Heart left ventricle (tissue), 16 donors: ENCODE measurements at places on chromosomes 12 and 14. TPM values are rescaled to one million over a fixed set of nuclear protein-coding genes. Genes with fewer than 3 reads are reported as not detected.

BATF gene
- 1.3 TPM for total RNA-seq

DNA sequence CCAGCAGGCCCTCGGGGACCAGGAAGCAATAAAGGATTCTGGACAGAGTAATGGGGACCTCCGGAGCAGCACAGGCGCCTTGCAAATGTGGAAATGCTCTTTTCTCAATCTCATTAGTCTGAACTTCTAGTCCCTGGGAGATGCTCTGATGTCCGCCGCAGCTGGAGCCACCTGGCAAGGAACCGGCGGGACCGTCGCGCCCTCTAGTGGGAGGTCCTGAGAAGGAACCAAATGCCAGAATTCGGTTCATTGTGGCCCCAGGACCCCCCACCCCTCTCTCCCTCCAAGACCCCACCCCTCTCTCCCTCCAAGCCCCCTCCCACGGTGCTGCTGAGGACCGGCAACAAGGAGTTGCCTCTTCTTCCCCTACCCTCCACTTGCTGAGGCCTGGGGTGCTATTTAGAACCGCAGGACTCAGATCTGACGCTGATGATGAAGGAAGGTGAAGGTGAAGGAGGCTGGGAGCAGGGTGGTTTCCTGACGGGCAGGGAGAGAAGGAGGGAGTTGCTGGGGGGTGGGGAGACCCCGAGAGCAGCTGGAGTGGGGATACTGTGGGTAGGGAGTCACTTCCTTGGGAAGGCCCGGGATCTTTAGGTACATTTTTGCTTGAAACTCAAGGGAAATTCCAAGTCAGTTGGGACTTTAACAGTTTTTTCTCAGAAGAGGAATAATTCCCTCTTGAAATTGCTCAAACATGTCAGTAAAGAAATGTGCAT lies 42.5 kb downstream of the SMIM41 start:
- H3K36me3 ChIP-seq, result no peaks in the 10 kb centered on the region
- peaks cover 20% of the 10 kb centered on the region for H3K4me1 ChIP-seq
- no peak overlapping the region for H3K4me3 ChIP-seq
- no peak overlapping the region for H3K27ac ChIP-seq
- peaks cover 6% of the 10 kb centered on the region for H3K27me3 ChIP-seq
- DNase-seq, result peak; percentile 75

GRCh38 chr14:104256025-104256424 lies 117.6 kb downstream of the KIF26A start:
- no peak overlapping the region for H3K4me3 ChIP-seq
- peaks cover 3% of the 10 kb centered on the region for H3K27me3 ChIP-seq
- H3K36me3 ChIP-seq, result no peaks in the 10 kb centered on the region
- no peak overlapping the region for H3K27ac ChIP-seq
- no peaks in the 10 kb centered on the region for H3K4me1 ChIP-seq

- H3K36me3 ChIP-seq, result no peaks in the 10 kb centered on the region
- H3K4me1 ChIP-seq, result no peaks in the 10 kb centered on the region
- H3K27me3 ChIP-seq, result no peaks in the 10 kb centered on the region
- DNase-seq, result no peak
- H3K27ac ChIP-seq, result no peak overlapping the region
- H3K4me3 ChIP-seq, result no peak overlapping the region
Observed at GRCh38 chr12:44655846-44656245, 220.3 kb downstream of the NELL2 start.

AVPR1A gene
- total RNA-seq, result 2.6 TPM

DNA sequence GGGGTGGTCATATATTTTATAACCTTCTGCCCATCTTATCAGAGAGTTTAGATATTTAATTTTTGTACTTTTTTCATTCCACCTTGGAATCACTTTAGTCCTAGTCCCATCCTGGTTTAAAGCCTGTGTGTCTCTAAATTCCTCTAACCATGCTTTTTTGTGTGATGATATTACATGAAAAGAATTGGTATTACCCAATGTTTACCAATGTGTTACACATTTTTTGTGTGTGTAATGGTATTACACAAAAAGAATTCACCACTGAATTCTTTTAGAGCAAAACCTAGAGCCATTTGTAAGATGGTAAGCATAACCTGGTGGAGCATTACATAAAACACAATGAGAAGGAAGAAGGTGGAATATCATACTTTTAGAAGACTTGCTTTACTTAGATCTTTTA lies 77.5 kb downstream of the FAR2 start:
- H3K4me1 ChIP-seq, result no peaks in the 10 kb centered on the region
- H3K27ac ChIP-seq, result no peak overlapping the region
- H3K27me3 ChIP-seq, result no peaks in the 10 kb centered on the region
- no peak for DNase-seq
- H3K4me3 ChIP-seq, result no peak overlapping the region

ACTR6 gene
- 27.3 TPM for total RNA-seq
